ENCODE measurements at places on chromosomes 4 and X.

DNA sequence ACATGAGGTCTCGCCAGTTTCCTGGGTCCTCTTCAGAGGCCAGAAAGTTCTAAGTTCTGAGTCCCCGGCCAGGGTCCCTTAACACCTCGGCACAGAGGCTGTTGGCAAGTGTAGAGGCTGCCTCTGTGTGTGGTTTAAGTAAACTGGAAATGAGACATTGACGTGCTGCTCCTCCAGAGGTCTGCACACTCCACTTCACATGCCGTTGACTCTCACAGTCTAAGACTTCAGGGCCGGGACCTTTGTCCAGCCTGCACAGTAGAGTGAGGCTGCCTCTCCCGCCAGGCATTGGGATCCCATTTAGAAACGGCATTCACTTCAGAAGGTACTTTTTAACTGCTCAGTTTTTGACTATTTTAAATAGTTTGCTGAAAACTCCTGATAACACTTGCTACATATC is 10.6 kb upstream of the TADA2B start:
- no peak for DNase-seq

- DNase-seq = no peak
Measured at GRCh38 chrX:14508025-14508690, 21.2 kb upstream of the GLRA2 start.

GRCh38 chr4:152991398-152991797 is 55.3 kb downstream of the FHDC1 start:
- DNase-seq = no peak

DNA sequence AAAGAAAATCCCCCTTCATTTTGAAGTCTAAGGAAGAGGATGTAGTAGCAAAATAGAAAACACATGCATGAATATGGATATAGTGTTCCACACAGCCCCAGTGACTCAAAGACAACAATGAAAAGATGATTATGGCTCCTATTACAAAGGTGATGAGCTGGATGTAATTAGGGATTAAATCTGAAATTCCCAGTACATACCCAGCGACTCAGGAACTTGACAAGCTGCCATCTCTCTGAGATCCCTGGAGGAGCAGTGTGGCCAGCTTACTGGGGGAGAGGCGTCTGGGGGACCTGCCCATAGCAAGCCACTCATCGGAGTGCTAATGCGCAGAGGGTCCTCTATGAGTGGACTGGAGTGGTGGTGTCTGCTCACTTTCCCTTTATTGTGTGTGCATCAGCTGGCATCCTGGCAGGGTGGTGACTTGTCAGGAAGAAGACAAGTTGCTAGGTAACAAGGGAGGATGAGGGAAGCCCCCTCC is 42.7 kb upstream of the MGST2 start:
- DNase-seq = no peak

- DNase-seq = no peak
Measured at GRCh38 chr4:17517664-17518063, 2.7 kb downstream of the CLRN2 start.

GRCh38 chr4:175705407-175705806 is 106.7 kb downstream of the GPM6A start:
- DNase-seq = no peak

- DNase-seq = no peak
Measured at GRCh38 chr4:142512161-142512560, 333.9 kb downstream of the INPP4B start.

All from CD8-positive, alpha-beta T cell (primary cell).